ENCODE measurements at places on chromosomes 12 and 14.

GRCh38 chr14:67567654-67568053, 32.4 kb downstream of the PIGH start:
- DNase-seq: no peak

- no peak for DNase-seq
Observed at GRCh38 chr14:60485598-60486251, at the start of gene C14orf39. TSS of gene C14orf39 (minus strand) at chr14:60486063. CDS start at chr14:60485078, 985 bp downstream.

DNA sequence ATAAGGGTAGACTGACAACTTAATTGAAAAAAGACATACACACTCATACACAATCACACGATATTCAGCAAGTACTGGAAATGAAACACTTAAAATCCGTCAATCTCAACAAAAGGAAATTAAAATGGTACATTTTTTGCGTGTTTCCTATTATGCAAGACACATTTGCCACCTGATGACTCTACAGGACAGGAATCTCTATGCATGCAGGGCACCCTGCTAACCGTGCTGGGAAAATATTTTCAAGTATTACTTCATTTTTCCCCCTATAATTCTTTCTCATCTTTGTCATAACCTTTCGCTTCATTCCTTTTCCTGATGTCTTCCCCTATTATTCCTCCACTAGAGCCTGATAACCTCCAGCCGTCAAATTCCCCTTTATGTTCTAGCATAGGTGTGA, 150.2 kb downstream of the TMEM132D start:
- no peak for DNase-seq

DNA sequence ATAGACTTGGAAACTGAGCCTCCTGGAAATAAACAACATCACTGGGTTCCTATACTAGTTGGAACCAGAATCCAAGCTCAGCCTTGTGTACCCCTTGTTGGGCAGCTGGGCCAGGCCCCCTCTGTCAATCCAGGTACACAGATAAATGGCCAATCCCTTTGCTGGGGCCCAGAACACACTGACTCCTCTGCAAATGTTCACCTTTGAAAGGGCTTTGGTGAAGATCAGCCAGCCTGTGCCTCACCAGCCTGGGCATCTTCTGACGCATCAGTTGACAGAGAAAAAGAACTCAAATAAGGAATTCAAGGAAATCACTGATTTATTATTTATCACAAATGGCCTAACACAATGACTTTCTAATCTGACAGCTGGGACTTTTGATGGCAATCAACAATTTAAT, 1090.2 kb downstream of the BCL11B start:
- no peak for DNase-seq

DNA sequence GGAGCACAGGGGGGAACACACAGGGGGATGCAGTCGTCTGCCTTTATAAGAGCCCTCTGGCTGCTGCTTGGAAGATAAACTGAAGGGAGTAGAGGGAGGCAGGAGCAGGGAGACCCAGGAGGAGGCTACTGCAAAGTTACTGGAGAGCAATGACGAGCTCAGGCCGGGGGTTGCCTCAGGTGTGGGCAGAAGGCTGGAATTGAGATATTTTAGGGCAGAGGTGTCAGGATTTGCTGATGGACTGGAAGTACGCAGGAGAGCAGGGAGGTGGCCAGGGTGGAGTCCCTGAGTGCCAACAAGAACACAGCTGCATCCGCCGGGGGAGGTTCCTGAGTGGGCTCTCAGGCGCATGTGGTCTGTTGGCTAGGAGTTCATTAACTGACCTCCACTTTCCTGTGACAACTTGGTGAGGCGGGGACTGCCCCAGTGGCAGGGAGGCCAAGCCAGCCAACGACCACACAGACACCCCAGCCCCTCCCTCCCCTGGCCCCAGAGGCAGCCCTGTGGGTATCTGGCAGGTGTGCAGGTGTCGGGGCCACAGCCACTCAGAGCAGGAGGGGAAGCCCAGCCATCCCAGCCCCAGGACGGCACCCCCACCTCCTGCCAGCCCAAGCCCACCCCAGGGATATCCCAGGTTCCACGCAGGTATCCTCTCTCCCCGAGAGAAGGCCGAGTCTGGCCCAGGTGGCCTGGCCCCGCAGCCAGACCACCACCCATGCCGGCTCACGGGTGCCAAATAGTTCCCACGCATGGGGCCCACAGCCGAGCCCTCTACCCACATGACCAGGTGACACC, 85.4 kb downstream of the NCOR2 start:
- DNase-seq: no peak

DNA sequence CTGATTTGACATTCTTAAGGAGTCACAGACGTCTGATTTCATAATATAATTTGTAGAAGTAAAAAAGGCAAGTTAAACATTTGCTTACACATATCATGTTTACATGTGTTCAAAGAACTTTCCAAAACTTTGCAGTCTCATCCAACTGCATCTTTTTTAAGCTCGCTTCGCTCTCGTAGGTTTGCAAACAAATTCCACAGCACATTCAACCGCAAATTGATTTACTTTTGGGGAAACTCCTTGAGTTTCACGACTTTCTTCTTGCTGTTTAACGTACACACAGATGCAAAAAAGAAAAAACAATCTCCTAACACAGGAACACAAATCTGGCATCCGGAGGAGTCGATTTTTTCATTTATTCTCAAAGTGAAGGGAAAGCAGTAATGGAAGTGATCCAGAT, 1149.5 kb downstream of the VRK1 start:
- DNase-seq: no peak

GRCh38 chr12:5665615-5666014, 233.7 kb downstream of the NTF3 start:
- DNase-seq: no peak

- DNase-seq: no peak
Observed at GRCh38 chr12:77957062-77957461, 126.4 kb downstream of the NAV3 start.

DNA sequence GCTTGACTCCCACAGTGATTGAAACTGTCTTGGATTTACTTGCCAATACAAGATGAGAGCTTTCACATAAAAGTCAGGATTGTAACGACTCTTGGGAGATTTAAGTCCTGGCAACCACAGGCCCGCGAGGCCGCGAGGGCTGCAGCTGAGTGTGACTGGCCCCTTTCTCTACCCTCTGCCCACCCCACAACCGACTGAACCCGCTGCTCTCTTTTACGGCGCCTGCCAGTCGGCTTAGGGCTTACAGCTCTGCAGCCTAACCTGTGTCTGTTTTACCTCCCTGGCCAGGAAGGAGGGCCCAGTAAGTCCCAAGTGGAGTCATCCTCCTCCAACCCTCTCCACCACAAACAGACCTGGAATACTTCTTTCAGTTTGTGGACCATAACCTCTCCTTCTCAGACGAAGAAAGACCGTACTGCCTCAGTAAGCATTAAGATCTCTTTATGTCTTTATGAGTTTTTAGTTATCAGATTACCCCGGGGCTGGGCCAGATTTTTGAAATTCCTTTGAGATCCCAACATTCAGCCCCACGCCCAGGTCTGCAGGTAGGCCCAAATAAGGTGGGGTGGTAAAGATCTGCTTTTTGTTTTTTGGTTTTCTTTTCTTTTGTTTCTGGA, 12.6 kb upstream of the TIGAR start:
- no peak for DNase-seq

DNA sequence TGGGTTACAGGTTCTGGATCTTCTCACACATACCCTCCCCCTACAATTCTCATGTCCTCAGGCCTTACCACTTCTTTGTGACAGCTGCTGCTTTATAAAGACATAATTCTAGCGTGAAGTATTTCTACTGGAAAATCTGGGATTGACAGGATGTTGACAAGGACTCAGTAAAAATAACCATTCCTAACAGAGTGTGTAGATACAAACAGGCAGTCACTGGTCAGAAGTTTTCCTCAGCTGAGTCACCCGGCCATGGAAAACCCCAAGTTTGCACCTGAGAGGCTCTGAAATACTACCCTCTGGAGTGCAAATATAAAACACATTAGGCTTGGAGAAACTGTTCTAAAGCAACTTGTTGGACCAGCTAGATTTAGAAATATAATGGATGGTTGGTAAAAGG, 54.4 kb downstream of the SPPL3 start:
- DNase-seq: no peak

- DNase-seq: no peak
Observed at GRCh38 chr12:109811624-109811995, 21.6 kb downstream of the TRPV4 start.

- no peak for DNase-seq
Observed at GRCh38 chr14:98888927-98889835, 382.8 kb downstream of the BCL11B start.

- no peak for DNase-seq
Observed at GRCh38 chr12:83432176-83432719, 745.5 kb downstream of the TMTC2 start.

DNA sequence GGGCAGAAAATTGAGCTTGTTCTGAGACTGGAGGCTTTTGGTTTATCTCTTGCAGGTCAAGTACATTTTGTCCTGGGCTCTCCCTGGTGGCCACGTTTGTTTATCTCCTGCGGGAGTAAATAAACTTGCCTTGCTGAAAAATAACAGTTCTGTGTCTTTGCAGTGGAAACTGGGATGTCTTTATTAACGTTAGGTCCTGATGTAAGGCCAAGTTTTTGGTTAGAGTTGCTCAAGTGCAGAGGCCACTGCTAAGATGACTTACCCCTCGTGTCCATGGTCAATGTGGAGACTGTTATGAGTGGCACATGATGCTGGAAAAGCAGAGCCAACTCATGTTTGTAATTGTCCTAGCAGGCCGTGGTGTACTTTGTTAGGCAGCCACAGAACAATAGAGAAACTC, 3.8 kb downstream of the PTPN11 start:
- DNase-seq: no peak
